Stomach (tissue), 19 donors: ENCODE measurements at places on chromosomes 7 and 10. TPM values are rescaled to one million over a fixed set of nuclear protein-coding genes. Genes with fewer than 3 reads are reported as not detected.

Gene EGFR
- 35.2 TPM for total RNA-seq

Gene MMS19
- 57.2 TPM for total RNA-seq

Gene OR2A5
- total RNA-seq: not detected

DNA sequence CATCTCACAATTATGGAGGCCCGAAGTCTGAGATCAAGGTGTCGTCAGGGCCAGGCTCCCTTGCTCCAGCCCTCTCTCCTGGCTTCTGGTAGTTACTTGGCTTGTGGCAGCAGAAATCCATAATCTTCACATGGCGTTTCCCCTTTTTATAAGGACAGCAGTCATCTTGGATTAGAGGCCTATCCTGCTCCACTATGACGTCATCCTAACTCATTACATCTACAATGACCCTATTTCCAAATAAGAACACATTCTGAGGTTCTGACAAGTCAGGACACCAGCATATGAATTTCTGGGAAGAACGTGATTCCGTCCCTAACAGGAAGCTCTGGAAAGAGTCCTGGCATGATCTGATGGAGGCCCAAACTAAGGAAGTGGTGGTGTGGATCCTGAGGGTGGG, 35.8 kb downstream of the NEUROG3 start:
- DNase-seq: no peak

DNA sequence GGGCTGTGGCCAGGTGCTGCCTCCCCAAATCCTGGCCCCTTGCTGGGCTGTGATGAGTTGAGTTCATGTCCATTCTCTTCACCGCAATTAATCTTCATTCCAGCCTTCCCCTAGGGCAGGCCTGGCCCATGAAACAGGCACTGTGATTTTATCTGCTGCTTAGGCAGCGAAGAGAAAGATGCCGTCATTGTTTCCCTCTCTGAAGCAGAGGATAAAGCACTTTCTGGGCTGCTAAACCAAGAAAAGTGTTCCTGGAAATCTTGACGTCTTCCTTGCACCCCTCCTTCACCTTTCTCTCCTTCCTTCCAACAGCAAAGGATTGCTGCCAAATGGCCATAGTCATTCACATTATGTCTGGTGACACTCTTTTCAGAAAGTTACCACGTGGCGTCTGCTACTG, 265.9 kb downstream of the ZEB1 start:
- no peak for DNase-seq

- DNase-seq: peak; percentile 88
Measured at GRCh38 chr10:32171204-32171603, 115.0 kb upstream of the KIF5B start.
